Sciatic nerve (tissue), 2 donors: ENCODE measurements at places on chromosomes 6 and 20. TPM values are rescaled to one million over a fixed set of nuclear protein-coding genes. Genes with fewer than 3 reads are reported as not detected.

Gene SRXN1
- 15.4 TPM for total RNA-seq

DNA sequence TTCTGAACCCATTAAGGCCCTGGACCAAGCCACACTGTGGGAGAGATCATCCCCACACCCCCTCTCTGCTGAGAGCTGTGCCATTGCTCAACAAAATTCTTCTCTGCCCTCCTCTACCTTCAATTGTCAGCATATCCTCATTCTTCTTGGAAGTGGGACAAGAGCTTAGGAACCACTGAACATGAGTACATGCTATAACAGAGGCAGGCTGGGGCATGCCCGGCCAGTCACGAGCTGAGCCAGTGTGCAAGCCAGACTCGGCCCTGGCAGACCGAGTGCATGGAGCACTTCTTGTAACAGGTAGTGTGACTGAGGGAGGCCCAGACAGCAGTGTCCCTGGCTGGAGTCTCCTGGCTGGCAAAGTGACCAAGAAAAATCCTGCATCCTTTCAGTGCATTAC, 149.2 kb downstream of the MOXD1 start:
- DNase-seq = no peak

DNA sequence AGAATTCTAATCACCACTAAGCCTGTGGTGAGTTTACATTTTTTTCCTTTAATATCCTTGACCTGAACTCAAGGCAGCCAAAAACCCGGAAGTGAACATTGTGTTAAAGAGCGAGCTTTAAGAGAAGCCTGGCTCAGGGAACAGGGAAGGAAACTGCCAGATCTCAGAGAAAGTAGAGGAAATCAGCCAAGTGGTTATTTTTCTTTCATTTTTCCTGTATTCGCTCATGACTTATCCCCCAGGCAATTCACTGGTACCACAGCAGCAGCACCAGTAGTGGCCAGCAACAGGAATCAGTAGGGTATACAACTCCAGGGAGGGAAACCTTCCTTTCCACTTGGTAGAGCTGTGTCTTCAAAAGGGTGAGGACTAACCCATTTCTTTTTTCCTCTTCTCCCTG, 89.6 kb upstream of the HMGCLL1 start:
- DNase-seq = no peak

Gene VWA7
- total RNA-seq = 0.94 TPM

Gene TMEM217
- 1.6 TPM for total RNA-seq

DNA sequence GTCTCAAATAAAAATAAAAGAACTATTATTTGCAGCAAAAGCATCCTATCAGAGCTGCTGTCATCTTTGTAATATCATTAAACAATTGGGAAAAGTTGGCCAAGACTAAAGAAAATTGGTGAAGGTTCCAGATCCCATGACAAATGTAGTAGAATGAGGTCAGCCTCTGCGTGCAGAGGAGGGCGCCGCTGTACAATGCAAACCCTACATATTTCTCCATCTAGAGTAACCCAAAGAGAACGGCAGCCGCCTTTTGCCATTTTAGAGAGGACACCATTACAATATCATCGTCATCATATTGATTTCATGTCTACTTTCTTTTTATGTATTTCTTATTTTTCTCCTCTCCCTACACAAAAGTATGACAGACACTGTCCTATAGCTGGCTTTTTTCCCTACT, 59.5 kb downstream of the ZMYND8 start:
- peak; percentile 45 for DNase-seq

DNA sequence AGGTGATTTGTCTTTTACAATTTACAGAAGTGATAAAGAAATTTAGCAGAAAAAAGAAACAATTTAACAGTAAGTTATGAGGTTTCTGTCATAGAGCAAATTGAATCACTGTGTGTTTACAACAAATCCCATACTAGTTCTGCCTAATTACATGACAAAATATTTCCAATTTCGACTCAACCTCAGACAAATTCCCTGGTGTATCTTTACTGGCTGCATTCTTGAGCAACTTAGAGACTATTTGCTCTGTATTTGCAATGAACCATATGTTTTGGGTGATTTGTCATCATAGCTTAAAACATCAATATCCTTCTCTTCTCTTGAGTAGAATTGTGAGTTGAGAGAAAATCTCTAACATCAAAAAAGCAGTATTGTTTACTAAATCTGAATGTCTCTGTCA, 128.7 kb downstream of the SIM1 start:
- no peak for DNase-seq

- DNase-seq = no peak
Measured at GRCh38 chr6:106178900-106179299, 92.8 kb downstream of the PRDM1 start.

Gene CTCFL
- 0.27 TPM for total RNA-seq

Gene PRR18
- total RNA-seq = not detected

GRCh38 chr6:154468760-154469159, 41.7 kb downstream of the CNKSR3 start:
- no peak for DNase-seq

Gene EYA4
- total RNA-seq = 5.3 TPM

Gene PPIL6
- total RNA-seq = 7.1 TPM

DNA sequence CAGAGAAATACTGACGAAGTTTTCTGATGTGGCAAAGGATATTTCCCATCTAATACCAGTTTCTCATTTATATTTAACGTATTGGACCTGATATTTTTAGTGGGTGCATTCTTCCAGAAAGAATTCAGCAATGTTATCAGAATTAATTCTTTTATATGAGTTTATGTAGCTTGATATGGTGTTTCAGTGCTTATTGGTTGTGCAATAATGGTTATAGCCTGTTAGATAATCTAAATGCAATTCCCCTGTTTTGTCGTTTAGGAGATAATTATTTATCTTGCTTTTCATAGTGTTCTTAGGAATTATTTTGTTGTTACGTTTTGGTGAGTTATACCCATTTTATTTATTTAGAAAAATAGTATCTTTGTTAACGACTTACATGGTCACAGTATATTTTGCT, 51.4 kb upstream of the TMEM181 start:
- no peak for DNase-seq

GRCh38 chr6:131139599-131139998, 4.3 kb downstream of the AKAP7 start:
- no peak for DNase-seq

GRCh38 chr20:59631751-59632540, 27.6 kb downstream of the PHACTR3 start:
- DNase-seq = peak; percentile 38

DNA sequence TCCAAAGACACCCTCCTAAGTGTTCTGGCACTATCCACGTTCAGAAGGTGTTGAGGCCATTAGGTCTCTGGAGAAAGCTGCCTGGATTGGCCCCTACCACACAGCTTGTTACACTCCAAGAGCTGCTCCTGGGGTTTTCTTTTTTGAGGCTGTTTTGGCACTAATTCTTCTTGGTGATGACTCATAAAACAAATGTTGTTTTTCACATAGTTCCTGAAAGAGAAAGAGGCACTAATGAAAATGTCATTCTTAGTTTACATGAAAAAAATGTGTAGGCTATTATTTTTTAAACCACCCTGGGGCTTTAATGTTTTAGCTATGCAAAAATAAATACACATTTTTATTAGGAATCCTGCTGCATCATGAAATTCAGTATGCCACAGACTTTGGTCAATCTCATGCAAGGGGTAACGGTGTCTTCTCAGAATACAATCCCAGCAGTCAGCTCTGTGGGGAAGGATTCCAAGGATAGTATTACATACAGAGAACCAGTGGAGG, 38.1 kb downstream of the TBPL1 start:
- no peak for DNase-seq

Gene DEFB132
- not detected for total RNA-seq

Gene VSX1
- total RNA-seq = not detected

Gene SIM1
- total RNA-seq = 0.04 TPM
